ENCODE measurements at places on chromosomes 11 and 22.

- no peak for DNase-seq
These were observed 10.3 kb upstream of the IGF2 start for GRCh38 chr11:2149460-2149859.

DNA sequence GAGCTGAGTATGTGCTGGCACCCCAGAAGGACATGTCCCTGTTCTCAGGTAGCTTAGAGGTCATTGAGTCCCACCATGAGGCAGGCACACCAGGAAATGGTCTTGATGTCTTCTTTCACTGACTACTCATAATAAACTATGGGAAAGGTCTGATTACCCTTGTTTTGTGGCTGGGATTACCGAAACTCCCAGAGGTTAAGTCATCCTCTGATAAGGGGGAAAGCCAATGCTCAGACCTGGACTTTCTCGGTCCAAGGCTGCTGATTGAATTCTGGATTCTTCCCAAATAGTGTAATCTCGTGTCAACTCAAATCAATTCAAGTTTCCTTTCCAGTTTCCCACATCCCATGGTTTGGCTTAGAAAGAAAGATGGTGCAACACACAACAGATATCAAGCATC is 3.7 kb upstream of the CD44 start:
- no peak for DNase-seq

DNA sequence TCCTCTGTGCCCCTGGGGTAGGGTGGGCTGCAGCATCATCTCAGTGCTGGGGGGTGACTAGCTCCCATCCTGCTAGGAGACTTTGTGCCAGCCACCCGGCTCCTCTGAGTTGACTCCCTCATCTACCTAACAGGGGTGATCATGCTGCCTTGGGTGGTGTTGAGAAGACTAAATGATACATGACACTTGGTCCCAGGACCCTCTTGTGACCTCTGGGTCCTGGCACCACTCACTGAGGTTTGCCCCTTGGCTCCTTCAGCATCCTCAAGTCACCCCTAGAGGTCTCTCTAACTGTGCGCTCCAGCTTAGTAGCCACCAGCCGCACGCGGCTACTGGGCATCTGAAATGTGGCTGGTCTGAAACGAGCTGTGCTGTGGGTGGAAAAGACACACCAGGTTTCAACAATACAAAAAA is 72.1 kb downstream of the LRRC32 start:
- peak; percentile 72 for DNase-seq

- DNase-seq: no peak
These were observed 16.8 kb downstream of the PRR5L start for GRCh38 chr11:36312611-36313472.

DNA sequence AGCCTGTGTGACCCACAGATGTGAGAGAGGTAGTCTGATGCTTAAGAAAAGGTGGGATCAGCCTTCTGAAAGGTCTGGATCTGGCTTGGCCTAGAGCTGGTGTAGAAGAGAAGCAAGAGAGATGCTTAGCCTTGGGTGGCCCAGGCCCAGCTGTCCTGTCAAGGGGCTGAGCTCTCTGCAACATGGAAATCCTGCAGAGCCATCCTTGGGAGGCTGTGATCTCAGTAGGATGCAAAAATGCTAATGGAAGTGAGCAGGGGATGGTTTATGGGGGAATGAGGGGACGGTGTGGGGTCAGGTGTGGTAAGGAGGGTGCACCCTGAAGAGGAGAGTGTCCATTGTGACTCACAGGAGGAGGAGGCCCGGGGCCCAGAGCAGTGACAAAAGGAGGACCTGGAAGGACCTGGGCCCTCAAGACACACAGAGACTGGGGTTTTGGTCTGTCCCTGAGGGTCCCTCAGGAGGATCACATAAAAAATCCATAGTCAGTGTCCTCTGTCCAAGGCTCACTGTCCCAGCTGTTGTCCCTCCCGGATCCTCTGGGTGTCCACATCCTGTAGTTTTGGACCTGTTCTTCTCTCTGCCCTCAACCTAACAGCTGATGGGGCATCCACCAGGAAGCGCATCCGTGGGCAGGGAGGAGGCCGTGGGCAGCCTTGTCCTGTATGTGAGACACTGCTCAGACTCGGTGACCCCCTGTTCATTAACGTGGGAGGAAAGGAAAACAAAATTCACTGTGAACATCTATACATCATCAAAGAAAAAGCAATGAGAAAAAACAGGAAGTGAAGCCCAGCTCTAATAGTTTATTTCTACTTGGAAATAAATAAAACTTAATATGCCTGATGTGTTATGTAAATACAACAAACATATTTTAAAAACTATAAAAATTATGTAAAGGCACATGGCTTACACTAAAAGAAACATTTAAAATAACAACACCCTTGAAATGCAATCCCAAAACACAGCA is 129.8 kb downstream of the ZNF280B start:
- no peak for DNase-seq

GRCh38 chr22:42172773-42173172 is 42.2 kb upstream of the CYP2D6 start:
- DNase-seq: no peak

Measured in inflammatory macrophage (primary cell).